Mammary epithelial cell (primary cell): ENCODE measurements at places on chromosomes 4 and X. TPM values are rescaled to one million over a fixed set of nuclear protein-coding genes. Genes with fewer than 3 reads are reported as not detected.

GRCh38 chr4:7536876-7537275, 102.1 kb upstream of the PSAPL1 start:
- no peak for DNase-seq

DNA sequence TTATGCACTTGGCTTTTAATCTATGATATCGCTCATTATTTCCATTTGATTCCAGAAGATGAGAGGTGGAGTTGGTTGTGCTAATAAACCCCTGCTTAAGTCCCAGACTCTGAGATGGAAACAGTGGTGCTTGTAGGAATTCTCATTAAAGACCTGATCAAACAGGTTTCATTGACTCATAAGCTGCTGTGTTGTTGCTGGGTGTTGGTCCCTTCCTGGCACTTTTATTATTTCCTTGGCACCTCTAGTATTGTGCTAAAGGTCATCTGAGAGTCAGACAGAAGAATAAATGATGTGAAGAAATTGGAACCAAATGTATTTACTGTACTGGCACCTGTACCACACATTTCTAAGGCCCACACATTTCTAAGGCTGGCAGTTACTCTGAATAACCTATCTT, 544.7 kb upstream of the NR3C2 start:
- peak; percentile 31 for DNase-seq

GRCh38 chr4:103012060-103012459, 7.4 kb downstream of the SLC9B1 start:
- DNase-seq: peak; percentile 27

GRCh38 chr4:143402776-143403552, 66.3 kb downstream of the GAB1 start:
- no peak for DNase-seq

GRCh38 chr4:60223208-60223923, 976.8 kb upstream of the ADGRL3 start:
- no peak for DNase-seq

CENPE gene
- 5.8 TPM for polyA plus RNA-seq

USP17L19 gene
- polyA plus RNA-seq: not detected
